Tibial nerve (tissue), 4 donors: ENCODE measurements at places on chromosomes 5 and 9.
A peak's percentile ranks its signal among the peaks of the same experiment; 100 is the strongest.

DNA sequence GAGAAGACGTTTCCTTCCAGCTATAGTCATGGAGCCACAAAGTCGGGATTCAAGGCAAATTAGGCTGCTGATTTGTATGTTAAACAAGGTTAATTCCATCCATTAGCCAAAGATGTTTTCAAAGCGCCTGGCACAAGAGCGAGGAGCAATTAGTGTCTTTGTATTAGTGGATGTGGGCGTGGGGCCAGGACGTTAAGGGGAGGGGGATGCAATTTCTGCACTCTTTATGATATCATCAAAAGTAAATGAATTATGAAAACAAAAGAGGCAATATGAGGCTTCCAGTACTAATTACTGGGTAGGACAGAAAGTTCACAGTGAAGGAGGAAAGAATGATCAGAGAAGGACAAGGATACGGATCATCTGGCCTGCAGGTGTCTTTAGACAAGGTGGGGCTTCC lies 230.9 kb upstream of the MSX2 start:
- no peak for DNase-seq

GRCh38 chr5:172795318-172795977 lies 24.5 kb upstream of the DUSP1 start:
- peak; percentile 95 for DNase-seq

DNA sequence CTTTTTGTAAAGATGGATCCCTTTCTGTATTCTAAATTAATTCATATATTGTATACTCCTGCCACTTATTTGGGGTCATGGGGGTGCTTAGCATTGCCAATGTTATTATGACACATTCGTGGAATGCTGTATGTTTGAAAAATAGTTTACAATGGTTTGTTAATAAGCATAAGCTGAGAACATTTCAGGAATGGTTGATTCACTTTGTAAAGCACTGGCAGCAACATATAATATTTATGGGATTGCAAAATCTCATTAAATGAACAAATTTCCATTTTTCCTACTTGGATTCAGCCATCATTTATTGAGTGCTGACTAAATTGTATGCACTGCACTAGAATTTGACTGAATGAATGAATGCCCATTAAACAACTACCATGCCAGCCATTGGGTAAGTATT lies 215.2 kb upstream of the KLF4 start:
- no peak for DNase-seq

GRCh38 chr5:1944408-1944807 lies 61.7 kb upstream of the IRX4 start:
- no peak for DNase-seq

DNA sequence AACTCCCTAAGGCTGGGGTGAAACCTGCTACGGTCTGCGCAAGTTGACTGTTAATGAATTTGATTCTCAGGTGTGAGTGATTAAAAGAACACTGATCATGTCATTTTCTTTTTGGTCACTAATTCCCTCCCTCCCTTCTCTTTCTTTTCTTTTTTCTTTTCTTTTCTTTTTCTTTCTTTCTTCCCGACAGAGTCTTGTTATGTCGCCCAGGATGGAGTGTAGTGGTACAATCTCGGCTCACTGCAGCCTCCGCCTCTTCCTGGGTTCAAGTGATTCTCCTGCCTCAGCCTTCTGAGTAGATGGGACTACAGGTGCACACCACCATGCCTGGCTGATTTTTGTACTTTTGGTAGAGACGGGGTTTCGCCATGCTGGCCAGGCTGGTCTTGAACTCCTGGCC lies 2.6 kb downstream of the ANXA1 start:
- no peak for DNase-seq

DNA sequence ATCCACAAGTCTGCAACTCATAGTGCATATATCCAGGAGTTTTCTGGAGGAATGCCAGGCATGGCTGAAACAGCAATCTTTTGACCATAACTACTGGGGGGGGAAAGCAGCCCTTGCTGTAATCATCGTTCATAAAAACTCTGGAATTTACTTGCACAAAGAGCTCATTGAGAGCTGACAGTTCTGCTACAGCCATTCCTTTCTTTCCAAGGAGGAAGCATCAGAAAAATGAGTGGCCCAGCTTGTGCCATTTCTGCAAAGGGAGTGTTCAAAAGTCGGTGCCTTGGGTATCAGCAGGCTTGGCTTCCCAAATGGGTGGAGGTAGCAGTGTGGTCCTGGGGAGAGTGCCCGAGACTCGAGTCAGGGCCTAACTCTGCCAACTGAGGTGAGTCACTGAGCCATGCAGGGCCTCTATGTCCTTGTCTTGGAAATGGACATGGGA lies 101.5 kb downstream of the GCNT1 start:
- DNase-seq: no peak

DNA sequence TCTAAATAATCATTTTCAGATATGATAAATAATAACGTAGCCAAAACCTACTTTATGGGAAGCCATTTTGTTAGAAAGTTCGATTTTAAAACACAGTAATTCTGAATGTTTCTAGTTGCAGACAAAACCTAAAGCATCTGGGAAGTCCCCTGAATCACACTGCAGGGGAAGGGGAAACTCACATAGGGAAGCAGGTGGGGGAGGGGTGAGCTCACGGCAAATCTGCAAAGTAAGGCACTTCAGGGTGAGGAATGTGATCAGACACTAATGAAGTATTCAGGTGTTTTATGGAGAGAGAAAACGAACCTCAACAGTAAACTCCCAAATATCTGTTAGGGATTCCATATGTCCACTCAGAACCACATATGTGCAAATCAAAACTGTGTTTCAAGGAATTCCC lies 70.7 kb downstream of the EPB41L4A start:
- DNase-seq: no peak

- DNase-seq: no peak
Measured at GRCh38 chr5:83219495-83219894, 142.1 kb downstream of the XRCC4 start.

- no peak for DNase-seq
Measured at GRCh38 chr5:175286981-175287380, 157.0 kb downstream of the DRD1 start.

DNA sequence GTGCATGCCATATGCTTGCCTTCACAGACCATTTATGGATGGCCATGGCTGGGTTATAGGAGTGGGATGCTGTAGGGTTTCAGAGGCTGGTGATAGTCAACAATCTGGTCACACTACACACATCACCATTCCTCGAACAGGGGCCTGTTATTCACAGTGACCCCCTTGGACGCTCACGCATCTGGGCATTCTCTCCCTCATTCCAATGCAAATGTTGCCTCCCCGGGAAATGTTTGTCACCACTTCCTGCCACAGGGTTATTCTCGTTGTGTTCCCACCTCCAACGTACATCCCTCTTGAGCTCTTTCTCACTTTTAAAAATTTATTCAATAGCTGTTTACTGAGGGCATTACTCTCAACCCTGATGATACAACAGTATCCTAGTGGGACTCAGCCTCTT lies 135.4 kb downstream of the SCAMP1 start:
- DNase-seq: no peak

- DNase-seq: no peak
Measured at GRCh38 chr5:82749461-82749820, 327.8 kb downstream of the TMEM167A start.

DNA sequence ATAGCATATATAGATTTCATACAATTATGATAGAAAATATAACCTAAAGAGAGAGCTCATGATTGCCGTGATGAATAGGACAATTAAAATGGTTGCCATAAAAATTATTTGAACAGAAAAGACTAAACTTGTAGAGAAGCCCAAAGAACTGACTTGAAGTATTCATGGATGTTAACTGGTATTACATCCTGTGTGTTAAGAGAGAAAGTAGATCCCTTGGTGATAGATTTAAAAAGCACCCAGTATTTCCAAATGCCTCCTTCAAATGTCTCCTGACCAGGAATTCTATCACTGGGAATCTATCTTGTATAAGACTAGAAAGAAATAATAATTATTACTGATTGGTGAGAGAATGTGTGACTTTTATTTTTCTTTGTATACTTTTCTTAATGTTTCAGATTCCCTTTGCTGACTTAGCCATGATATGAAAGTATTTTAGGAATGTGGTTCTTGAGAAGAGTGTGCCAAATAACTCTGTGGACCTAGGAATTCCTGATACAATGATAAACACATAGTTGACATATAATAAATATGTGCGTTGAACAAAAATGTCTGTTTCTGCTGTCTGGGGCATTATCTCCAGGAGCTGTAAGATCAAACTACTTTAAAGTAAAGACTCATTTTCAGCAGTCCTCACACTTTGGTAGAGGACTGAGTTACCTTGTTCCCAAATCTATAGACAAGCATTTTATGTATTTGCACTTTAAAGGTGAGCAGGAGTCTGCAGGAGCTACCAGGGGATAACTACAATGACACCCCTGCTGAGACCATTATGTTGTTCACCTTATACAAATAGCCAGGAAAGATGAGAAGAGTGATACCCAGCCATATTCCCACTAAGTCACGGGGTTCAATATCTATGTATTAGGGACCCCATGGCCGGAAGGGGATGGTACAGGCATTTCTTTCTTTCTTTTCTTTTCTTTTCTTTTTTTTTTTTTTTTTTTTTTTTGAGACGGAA lies 211.1 kb upstream of the TLE4 start:
- no peak for DNase-seq

DNA sequence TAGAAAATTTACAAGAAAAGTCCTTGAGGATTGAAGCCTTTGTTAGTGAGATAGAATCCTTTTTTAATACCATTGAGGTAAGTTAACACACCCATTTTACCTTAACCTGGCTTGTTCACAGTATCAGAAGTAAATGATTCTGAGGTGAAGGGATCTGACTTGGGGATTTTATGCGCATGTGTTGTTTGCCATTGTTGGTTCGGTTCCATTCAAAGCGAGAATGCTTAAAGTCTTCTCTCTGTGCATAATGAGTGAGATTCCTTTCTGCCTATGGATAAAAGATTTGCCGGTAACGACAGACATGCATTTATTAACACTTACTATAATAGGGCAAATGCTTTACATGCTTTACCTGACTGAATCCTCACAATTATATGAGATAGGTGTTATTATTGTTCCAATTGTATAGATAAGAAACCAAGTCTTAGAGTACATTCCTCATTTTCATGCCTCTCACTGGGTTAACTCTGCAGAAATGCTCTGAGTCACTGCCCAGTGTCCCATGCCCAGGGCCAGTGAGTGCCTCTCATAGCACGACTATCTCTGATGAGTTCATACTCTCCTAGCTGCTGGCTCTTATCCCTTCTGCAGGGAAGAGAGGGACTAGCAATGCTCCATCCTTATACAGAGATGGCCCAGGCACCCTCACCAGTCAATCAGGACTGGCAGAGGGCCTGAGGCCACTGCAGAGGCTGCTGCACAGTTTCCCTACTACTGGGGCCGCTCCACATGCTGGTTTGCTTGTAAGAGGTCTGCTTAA lies 54.4 kb downstream of the CMYA5 start:
- DNase-seq: no peak

- DNase-seq: no peak
Measured at GRCh38 chr5:42581845-42582244, 158.6 kb downstream of the GHR start.

DNA sequence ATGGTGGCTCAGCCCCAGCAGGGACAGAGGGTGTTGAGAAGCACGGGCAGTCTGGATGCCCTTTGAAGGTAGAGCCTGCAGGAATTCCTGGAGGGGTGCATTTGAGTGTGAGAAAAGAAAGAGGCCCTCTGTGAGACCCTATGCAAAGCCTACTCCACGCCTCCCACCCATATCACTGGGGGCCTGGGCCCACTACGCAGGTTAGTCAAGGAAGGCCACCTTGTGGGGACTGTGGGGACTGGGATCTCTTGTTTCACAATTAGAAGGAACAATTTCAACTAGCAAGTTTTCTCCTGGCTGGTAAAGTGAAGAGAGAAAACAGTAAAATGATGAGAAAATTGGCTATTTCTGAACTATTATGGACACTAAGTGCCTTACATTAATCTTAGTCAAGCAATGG lies 486.2 kb upstream of the DAP start:
- DNase-seq: no peak

DNA sequence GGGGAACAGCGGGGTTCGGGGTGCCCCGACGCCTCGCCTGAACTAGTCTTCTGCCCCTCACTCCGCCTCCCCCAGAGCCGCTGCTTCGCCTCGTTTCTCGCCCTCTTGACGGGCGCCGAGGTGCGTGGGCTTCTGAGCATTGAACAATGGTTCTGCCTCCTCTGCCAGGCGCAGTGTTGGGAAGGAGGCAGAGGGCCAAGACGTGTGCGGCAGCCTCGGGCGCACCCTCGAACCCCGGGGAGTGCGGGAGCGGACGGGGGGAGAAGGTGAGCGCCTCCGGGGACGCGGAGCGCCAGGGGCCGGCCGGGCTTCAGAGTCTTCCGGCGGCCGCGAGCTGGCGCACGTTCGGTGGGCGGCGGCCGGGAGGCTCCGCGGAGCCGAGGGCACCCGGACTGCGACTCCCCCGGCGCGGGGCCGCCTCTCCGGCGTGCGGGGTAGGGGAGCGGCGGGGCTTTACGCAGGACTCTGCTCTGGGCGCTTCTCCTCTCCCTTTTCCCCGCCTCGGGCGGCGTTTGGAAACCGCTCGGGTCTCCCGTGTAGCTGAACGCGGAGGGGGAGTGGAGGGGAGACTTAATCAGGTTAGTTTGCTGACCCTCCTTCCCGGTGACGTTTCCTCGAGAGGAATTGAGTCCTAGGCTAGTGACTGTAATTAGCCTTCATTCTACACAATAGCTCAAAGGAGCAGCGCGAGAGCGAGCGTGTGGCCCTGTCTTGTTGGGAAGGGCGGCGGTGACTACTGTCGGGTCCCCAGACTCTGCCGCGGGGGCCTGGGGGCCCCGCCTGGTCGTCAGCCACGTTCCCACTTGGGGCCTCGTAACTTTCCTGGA lies 1.1 kb downstream of the VLDLR start:
- DNase-seq: no peak

DNA sequence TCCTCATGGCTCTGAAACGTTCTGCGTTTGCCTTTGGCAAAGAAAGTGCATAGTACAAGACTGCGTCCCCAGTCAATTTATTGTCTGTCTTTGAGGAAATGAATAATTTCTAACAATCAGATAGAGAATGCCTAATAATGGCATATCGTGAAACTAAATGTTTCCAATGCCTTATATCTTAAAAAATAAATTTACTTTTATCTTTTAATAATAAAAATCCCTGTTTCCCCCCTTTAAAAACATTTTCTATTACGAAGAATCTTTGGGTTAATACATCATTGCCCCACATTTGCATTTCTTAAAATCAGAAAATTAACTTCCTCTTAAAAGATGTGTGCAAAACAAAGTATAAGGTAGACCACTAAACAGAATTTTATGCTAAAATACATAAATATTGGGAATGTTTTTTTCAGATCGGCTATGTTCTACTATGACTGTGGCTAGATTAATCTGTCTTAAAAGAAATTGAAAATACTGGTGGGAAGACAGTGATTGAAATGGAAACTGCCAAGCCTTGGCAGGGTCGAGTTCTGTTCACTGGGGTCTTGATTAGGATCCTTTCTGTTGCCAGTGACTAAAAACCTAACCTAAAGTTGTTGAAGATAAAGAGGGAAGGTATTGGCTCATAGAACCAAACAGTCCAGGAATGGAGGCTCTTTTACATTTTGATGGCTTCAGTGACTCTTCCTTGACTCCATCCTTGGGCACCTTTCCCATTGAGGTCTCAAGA lies at the start of gene IL5:
IL5 (minus strand) TSS at position 51 of the 730 bp plus-strand sequence; CDS start at position 7, 44 bp downstream.
- DNase-seq: no peak

- no peak for DNase-seq
Measured at GRCh38 chr9:35688558-35689541, 875 bp downstream of the TPM2 start.

GRCh38 chr9:131117121-131117761 lies 8.1 kb upstream of the NUP214 start:
- no peak for DNase-seq
